ENCODE measurements at places on chromosomes 3 and 15.

- no peak for DNase-seq
Measured at GRCh38 chr3:186221760-186222378, 113.0 kb upstream of the ETV5 start.

- no peak for DNase-seq
Measured at GRCh38 chr3:143419611-143420010, 300.0 kb downstream of the CHST2 start.

- DNase-seq, result no peak
Measured at GRCh38 chr3:184284696-184285095, 8.9 kb downstream of the ECE2 start.

DNA sequence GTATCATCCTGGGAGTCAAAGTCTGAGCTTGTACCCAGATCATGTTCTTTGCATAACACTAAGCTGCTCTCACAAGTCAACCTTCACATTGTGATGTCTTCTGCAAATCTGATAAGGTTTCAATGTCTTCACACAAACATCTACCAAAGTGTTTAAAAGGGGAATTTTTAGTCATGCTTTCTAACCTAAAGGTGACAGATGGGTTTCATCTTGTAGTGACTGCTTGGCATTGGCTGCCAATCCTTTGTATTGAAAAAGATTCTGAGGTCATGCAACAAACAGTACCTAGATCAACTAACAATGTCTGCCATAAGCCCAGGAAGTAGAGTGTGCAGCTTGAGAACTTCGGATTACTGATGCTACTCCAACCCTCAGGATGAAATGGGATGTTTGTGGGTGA, 43.6 kb upstream of the DIPK2A start:
- DNase-seq, result no peak

DNA sequence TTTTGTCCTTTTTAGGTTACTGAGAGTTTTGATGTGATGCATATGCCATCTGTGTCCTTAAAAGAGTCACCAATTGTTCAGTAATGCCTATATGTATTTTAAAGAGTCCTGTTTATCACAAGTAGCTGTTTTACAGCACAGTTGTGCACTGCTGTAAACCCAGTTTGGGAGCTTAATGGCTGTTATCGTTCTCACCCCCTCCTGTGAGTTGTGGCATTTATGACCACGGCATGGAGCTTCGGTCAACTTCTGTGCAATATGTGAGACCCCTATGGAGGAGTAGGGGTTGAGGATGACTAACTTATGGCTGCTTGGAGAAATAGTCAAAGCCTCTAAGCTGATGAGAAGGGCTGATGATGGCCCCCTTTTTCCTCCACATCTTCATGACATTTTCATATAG, 67.2 kb downstream of the ARHGEF26 start:
- DNase-seq, result no peak

DNA sequence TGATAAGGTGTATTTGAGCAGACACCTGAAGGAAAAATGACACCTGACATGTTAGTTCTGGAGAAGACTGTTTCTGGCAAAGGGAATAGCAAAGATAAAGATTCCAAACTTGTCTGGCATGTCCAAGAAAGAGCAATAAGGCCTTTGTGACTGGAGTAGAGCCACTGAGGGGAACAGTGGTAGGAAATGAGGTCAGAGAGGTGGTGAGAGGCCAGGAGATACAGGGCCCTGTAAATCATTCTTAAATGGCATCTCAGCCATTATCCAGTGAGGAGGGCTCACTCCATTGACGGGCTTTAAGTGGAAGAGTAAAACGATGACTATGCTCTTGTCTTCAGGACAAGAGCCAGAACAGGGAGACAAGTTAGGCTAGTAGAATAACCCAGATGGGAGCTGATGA, 4.5 kb downstream of the SLC49A4 start:
- no peak for DNase-seq

GRCh38 chr3:142595581-142595950, 627 bp upstream of the PLS1 start:
- DNase-seq, result peak; percentile 62

GRCh38 chr3:16589867-16590624, 15.2 kb downstream of the DAZL start:
- no peak for DNase-seq

DNA sequence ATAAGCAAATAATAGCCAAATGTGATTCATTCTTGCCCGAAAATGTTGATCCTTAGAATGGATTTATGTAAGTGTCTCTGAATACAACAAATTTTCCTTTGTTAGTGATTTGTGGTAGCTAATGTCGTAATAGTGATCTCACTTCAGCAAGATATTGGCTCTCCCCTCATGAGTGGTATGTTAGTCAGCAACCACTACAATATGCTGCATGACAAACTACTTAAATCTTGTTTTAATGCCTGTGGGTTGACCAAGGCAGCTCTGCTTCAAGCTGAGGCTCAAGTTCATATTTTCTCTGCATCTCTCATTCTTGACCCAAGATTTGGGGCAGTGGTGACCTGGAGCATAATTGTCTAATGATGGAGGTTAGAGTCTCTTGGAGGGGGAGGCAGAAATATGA, 49.8 kb upstream of the GALNT15 start:
- peak; percentile 81 for DNase-seq

DNA sequence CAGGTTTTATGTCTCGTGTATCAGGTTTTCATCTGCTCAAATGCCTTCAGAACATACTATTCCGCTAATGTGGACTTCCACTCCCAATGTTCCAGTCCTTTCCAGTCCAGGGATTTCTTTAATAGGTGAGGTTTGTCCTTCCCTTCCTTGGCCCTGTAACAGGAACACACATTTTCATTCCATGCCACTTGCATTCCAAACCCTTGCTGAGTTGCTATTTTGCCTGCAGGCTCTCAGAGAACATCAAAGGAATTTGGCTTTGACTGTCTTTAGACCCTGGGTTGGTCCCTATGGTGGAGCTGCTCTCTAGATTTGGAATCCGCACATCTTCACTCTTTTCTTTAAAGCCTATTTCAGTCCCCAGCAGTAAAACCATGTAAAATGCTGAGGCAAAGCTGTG, 12.3 kb upstream of the ALCAM start:
- no peak for DNase-seq

DNA sequence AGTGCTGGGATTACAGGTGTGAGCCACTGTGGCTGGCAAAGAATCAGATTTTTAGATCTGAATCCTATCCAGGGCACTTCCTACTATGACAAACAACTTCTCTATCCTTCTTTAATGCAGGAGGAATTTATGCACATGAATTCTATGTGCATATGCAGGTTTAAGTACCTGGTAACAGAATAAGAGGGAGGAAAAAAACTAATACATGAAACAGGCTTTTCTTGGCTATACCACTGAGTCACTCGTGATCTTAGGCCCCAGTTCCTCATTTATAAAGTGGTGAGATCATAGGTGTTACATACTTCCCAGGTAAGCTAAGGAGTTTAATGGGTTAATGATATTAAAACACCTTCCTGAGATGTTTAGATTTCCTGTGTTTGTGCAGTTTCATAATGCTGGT, 108.2 kb downstream of the TP63 start:
- DNase-seq, result no peak

DNA sequence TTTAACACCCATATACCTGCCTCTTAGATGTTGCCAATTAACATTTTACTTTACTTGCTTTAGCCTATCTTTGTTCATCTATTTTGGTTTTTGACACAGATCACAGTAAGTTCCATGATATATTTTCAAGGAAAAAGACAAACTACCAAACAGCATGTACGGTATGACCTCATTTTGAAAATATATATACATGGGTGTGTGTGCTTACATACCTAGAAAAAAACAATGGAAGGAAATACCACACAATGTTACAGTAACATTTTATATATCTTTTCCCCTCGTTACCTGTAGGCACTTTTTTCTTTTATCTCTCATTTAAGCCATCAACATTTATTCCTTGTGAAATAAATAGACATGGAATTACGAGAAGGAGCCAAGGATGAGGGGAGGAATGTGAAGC, 170.0 kb downstream of the FOXP1 start:
- DNase-seq, result no peak

DNA sequence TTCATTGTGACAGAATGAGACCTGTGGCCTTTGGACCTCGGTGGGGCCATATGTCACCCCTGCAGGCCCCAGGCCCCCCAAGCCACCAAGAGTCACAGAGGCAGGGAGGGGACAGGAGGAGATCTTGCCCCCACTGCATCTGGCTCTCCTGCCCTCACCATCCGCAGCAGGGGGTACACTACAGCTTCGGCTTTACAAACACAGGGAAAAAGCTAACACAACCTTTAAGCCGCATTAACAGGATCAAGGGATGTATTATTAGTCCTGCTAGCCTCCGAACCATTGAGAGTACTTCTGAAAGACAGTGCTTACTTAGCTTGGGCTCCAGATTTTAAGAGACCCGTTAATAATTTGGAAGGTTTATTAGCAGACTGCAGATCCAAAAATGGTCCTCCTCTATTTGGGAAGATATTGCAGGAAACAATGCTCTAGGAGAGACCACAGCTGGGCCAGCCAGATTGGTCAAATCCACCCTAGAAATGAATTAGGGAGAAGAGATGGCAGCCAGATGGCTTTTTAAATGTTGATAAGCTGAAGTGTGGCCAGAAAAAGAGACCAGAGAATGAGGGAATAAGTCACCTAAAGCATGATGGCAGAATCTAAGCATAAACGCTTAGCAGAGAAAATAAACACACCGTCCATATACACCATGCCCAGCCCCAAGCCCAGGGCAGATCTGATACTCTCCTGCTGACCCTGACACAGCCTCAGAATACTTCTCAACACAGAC, 31.5 kb downstream of the SRGAP3 start:
- no peak for DNase-seq

DNA sequence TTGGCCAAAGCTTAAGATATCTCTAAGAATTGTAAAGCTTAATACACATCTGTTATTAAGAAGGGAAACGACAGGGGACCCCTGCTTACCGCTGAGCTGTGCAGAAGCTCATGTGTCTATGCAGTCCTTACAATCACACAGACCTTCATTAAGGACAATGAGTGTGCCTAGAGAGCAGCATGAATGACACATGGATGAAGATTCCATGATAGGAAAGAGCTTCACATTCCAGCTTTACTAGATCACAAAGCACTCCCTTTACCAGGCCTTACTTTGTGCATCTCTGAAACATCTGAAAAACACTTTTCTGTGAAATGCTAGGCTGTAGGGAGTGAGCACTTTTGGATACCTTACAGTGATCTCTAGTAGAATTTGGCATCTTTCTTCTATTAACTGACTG, 32.0 kb downstream of the RNF168 start:
- DNase-seq, result no peak

- no peak for DNase-seq
Measured at GRCh38 chr3:150082898-150083654, 112.4 kb upstream of the PFN2 start.

- DNase-seq, result no peak
Measured at GRCh38 chr3:189331002-189331418, 159.2 kb downstream of the TPRG1 start.

DNA sequence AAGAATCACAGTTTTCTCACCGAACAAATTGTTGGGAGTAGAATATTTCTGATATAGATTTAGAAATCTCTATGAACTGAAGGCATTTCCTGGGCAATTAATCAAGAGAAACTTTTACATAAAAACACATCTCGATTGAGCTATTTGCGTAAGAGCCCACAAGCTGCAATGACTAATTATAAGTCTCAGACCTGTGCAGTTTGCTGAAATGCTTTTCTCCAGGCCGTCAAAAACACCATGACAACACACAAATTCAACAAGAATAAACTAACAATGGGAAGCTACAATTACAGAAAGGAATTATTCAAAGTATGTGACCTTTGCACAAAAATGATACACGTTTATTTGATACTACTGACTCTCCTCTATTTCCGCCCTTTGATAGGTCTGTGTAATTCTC, 481.2 kb upstream of the WNT5A start:
- no peak for DNase-seq

- DNase-seq, result peak; percentile 42
Measured at GRCh38 chr3:172244011-172244410, 204.2 kb downstream of the GHSR start.

DNA sequence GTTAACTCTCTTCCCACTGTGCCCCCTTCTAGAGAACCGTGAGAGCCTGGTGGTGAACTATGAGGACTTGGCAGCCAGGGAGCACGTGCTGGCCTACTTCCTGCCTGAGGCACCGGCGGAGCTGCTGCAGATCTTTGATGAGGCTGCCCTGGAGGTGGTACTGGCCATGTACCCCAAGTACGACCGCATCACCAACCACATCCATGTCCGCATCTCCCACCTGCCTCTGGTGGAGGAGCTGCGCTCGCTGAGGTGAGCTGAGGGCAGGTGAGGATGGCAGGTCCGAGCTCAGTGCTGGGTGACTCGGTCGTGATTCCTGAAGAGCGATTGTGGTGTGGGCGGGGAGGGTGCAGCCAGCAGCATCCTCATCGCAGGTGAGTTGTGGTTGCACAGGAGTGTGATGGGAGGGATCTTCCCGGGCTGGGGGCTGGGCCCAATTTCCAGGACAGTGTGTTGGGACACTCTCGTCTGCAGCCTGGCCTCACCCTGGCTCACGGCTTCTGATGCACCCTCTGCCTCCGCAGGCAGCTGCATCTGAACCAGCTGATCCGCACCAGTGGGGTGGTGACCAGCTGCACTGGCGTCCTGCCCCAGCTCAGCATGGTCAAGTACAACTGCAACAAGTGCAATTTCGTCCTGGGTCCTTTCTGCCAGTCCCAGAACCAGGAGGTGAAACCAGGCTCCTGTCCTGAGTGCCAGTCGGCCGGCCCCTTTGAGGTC, 8.0 kb downstream of the MCM2 start:
- DNase-seq, result no peak

- DNase-seq, result peak; percentile 96
Measured at GRCh38 chr15:78930577-78931388, 14.1 kb downstream of the CTSH start.

- no peak for DNase-seq
Measured at GRCh38 chr3:126523745-126524428, at the start of gene CHST13. TSS of gene CHST13 (plus strand) at chr3:126524155. CDS start at chr3:126524333, 178 bp downstream.

DNA sequence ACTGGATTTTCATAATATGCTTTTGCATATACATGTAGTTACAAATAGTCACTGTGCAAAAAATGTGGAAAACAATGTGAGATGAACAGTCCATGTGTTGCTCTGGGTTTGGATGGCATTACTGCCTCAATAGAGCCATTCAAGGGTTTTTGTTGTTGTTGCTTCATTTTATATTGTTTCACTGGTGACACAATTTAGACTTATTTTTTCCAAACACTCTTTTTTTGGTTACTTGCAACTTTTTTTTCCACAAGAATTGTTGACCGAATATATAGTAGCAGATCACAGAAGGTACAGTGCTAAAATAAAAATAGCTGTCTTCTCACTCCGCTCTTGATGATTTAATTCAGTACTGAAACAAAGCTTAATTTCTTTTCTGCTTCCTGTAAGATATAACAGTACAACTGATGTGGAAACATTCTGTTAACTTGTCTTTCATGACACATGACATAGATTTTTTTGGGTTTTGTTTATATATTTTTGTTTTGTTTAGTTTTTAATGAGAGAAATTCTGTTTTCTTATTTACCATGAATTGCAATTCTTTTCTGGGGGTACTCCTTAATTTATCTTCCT, 618.6 kb downstream of the NAALADL2 start:
- DNase-seq, result no peak

Data from keratinocyte (primary cell).